ENCODE measurements at places on chromosomes 1 and 21.

GRCh38 chr1:205480349-205480985 lies 24.0 kb upstream of the CDK18 start:
- DNase-seq: no peak

DNA sequence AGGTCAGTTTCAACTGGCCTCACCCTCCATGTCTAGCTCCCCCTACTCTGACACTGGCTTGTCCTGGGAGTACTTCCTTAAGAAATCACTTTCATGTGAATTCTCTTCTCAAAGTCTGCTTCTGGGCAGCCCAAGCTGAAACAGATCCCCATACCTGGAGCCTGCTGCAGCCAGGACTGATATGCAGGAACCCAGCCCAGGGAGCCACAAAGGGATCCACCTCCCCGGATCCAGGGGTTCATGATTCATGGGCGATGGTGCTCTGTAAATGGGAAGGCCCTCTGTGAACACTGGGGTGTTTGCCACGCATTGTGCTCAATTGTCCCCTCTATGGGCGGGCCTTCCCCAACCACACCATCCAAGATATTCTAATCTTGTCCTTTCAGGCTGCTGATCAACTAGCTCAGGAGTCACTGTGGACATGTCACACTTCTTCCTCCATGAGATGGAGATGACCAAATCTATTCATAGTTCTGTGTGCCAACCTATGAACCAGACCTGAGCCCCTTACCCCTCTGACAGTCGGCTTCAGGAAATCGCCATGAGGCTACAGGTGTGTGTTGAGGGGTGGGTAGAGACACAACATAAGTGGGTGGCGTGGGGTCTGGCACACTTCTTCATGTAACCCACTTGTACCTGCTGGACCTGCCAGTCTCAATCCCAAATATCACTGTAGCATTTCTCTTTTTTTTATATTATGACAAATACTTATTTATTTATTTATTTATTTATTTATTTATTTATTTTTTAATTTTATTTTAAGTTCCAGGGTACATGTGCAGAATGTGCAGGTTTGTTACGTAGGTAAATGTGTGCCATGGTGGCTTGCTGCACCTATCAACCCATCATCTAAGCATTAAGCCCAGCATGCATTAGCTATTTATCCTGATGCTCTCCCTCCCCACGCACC lies 41.8 kb downstream of the RUNX3 start:
- DNase-seq: no peak

GRCh38 chr1:228032041-228032440 lies 25.2 kb downstream of the WNT3A start:
- no peak for DNase-seq

DNA sequence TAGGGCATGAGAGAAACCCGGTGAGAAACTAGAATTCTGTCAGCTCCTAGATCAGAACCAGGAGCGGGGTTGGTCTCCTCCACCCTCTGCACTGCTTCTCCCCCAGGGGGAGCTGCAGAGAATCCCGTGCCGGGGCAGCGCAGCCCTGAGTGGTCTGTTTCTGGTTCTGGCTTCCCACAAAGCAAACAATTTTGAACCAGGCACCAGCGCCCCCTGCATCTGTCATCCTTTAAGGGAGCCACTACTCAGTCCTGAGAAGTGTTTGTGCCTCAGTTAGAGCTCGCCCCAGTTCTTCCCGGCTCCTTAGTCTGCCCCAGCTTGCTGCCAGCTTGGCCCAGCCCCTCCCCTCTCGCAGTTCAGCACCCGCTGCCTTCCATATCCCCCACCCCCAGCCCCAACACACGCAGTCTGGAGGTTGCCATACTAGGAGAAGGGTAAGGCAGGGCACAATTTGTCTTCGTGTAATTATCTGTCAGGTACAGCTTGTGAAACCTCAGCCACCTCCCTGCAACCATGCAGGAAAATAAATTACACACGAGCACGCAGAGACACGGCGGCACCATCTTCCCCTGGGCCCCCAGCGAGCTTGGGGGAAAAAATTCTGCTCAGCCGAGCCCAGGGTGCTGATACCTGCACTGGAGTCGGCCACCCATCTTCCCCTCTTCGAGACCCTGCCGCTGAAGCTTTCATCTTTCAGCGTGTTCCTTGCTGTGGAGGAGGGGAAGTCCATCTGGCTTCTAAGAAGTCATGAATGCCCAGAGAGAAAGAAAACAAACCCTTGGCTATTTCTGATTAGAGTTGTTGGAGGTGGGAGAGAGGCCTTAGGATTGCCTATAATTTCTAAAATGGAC lies 62.6 kb upstream of the CD1D start:
- DNase-seq: peak; percentile 36

Measured in myocyte (in vitro differentiated cells).